ENCODE measurements at places on chromosomes 3 and 15.

GRCh38 chr15:90597577-90597976, 67.9 kb downstream of the CRTC3 start:
- DNase-seq, result no peak

DNA sequence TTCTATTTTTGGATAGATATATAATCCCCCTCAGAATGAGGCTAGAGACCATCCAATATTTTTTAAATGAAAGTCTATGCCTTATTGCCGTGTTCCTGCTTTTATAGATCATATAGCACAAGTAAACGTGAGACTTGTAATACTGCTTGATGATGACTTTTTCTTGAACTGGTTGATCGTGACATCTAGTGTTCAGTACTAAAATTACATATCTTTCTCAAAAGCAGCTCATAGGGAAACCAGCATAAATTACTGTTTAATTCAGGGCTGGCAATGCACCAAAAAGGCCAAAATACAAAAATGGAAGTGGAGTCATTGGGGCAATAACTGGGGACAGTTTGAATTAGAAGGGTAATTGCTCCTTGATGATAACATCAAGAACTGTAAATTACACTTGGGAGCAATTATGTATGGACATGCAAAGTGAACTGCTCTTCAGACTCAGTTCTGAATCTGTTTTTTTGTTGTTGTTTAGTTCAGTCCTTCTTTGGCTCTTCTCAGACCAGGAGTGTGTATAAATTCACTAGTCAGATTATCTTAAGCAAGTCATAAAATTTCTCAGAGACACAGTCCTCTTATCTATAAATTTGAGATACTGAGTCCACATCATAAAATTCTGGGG, 325.3 kb downstream of the THSD4 start:
- DNase-seq, result peak; percentile 47

DNA sequence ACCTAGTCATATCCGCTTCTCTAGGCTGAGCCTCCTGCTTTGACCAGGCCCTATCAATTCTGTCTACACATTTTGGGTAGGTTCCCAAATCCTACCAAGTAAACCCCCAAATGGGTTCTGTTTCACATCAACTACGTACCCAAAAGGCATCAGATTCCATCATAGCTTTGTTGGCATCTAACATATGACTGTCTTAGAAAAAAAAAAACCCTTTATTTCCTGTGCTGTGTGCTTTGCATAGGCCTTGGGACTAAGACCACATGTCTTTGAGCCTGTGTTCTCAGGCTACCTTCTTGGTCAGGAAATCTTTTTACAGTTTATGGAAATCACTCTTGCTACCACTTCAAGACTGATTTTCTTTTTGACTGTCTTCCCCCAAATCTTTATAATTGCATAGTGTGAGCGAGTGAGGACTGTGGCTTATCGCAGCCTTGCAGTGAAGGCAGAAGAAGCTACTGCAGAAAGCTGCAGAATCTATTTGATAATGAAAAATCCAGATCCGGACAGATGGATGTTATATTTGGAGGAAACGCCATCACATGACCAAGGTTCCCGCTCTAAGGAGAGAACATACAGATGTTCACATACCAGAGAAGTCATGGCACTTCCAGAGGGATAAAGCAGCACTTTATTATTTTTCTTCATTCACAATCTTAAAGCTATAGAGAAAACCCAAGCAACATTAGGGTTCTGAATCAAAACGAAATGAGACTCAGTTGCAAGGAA, 111.2 kb downstream of the EOMES start:
- DNase-seq, result no peak

- no peak for DNase-seq
Measured at GRCh38 chr3:54830658-54831057, 97.2 kb downstream of the LRTM1 start.

DNA sequence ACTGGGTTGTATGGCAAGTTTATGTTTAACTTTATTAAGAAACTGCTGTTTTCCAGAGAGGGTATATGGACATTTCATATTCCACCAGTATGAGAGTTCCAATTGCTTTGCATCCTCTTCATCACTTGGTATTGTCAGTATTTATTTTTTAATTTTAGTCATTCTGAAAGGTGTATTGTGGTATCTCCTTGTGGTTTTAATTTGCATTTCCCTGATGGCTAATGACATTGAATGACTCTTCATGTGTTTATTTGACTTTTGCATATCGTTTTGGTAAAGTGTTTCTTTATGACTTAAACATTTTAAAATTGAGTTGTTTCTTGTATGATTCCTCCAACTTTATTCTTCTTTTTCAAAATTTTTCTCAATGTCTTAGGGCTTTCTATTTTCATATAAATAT, 44.4 kb downstream of the IL1RAP start:
- no peak for DNase-seq

- no peak for DNase-seq
Measured at GRCh38 chr15:70348581-70349344, 251.0 kb upstream of the TLE3 start.

All from HS-5 (cell line).